ENCODE measurements at places on chromosomes 6 and 20.
A peak's percentile ranks its signal among the peaks of the same experiment; 100 is the strongest.

- DNase-seq = peak; percentile 28
Observed at GRCh38 chr6:82111114-82111513, 136.4 kb downstream of the IBTK start.

- DNase-seq = peak; percentile 58
Observed at GRCh38 chr6:14664112-14664601, 546.6 kb downstream of the CD83 start.

DNA sequence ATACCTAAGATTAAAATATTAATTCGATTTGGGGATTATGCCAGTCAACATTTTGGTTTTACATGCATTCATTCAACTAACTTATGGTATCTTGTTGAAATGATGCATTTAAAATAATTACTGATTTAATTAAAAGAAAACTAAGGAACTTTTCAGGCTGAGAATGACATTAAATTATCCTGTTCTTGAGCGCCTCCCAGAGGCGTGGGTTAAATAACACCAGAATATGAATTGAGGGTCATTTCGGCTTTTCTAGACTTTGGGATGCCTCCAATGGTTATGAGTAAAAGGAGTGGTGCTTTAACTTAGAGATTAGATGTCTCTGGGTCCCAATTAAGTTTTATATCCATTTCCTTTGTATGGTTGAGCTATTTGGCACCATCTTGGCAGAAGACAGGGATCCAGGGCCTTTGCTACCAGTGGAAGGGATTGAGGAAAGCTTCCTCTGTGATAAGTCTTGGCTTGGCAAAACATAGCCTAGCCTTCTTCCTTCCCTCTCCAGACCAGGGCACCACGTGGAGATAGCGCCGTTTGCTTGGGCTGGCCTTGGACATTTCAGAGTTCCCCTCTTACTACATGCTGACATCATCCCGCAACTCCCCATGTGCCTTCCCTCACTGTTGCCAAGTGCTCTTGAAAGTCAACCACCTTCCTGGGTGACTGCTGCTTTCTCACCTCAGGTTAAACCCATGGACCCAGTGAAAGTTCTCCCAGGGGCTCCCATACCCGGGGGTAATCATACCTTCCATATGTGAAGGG is 28.7 kb downstream of the GNAS start:
- no peak for DNase-seq

DNA sequence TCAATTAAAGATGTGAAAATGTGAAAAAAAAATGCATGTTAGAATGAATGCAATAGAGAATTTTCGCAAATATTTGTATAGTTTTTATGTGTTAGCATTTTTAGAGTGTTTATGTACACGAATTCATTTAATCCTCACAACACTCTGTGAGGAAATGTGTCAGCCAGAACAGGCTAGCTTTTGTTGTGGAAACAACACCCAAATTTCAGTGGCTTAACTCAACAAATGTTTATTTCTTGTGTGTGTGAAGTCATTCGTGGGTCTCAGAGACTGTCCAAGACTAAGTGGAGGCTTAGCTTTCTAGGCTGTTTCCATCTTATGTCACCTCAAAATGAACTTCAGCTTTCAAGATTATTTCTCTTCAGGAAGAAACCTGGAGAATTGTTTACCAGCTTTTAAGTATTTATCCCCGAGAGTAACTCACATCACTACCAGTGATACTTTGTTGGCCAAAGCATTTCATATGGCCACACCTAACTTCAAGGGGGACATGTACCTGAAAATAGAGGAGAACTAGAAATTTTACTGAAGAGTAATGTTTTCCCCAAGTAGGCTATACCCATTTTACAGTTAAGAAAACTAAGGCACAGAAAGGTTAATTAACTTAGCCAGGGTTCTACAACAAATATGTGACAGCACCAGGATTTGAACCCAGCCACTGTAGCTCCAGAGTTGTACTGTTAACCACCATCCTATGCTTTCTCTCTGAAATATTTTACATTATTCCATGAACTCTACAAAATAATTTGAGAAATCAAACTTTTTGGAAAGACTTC is 306.1 kb downstream of the QKI start:
- DNase-seq = no peak

GRCh38 chr20:38985603-38986170 is 23.5 kb downstream of the DHX35 start:
- peak; percentile 97 for DNase-seq

DNA sequence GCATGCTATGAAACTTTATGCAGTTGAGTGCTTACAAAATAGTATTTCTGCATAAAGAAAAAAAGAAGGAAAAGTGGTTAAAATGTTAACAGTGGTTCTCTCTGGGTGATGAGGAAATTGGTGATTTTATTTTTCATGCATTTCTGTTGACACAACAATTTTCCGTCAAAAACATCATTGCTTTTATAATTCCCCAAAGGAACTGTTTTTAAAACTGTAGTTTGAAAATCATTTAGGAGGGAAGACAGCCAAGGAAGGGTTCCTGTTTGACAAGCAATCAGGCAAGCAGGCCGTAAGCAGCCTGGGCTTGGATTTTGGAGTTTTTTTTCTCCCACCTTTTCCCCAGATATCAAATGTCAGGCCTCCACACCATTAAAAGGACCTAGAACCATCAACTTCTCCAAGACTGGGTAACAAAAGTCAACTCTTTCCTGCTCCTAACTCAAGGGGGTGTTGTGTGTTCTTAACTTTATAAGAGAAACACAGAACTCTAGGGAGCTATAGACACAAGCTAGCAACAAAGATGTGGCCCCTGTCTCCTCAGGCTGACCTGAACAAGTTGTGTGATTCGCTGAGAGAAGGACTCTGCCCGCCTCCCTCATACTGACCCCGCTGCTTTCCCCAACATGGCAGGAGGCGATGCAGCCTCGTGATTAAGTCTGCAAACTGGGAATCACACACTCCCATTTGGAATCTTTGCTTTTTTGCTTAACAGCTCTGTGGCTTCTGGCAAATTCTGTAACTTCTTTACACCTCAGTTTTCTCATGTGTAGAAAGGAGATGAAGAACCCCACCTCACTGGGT is 146.6 kb downstream of the BCAS1 start:
- DNase-seq = no peak

- no peak for DNase-seq
Observed at GRCh38 chr20:36989797-36990196, 38.3 kb upstream of the SAMHD1 start.

DNA sequence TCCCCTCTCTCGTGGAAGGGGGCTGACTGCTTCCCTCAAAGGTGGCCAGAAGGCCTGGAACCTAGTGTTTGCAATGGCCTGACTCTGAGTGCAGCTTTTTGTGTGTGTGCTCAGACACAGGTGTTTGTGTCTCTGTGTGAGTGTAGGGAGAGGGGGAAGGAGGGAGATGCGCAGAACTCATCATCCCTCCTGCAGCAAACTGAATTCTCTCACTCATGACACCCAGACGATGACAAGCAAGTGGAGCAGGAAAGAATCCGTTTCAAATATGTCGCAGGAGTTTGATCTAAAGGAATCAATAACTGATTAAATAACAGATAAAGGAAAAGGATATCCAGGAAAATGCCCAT is 101.4 kb downstream of the TNFAIP3 start:
- DNase-seq = no peak

- DNase-seq = no peak
Observed at GRCh38 chr6:13536796-13537526, 37.4 kb upstream of the SIRT5 start.

DNA sequence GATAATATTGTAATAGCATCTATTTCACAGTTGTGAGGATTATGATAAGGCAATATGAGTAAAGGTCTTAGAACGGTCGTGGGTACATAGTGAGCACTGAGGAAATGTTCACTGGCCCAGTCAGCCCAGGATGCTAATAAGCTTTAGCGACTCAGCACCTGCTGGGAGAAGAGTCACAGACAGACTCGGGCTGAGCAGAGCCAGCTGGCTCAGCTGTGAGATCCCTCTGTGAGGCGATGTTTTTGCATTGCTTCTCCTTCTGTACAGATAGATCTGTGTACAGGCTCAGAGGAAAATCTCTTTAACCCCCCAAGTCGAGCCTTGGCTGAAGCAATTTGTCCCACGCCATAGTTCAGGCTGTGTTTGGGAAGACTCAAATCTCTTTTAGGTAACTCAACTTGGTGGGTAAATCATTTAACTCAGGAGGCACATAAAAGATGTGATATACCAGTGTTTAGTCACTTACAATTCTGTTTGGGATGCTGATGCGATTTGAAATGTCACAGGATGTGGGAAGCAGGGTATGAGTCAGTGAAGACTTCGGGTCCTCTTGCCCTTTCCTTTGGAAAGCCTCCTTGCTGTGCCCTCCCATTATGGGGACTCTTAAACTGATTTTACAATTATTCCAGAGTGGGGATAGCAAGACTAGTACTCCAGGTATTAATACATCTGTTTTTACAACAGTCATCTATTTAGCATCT is 53.1 kb downstream of the PHACTR1 start:
- DNase-seq = peak; percentile 50

- peak; percentile 11 for DNase-seq
Observed at GRCh38 chr6:121695329-121695728, 259.9 kb downstream of the GJA1 start.

DNA sequence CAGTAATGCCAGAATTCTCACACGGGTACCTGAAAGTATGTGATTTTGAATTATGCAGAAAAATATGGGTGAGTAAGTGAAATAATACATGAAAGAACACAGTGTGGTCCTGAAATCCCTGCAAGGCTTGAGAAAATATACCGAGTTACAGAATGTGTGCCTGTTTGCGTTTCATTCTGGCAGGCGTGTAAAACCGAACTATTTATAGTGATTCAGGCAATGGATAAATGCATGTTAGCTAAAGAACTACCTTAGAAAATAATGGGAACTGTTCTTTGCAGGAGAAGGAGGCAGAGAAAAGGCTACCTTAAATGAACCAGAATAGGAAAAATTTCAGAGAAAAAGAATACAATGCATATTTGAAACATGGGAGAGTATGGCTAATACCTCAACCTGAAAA is 145.8 kb upstream of the KCNQ5 start:
- DNase-seq = no peak

GRCh38 chr6:160362556-160362955 is 14.4 kb downstream of the SLC22A3 start:
- DNase-seq = no peak

DNA sequence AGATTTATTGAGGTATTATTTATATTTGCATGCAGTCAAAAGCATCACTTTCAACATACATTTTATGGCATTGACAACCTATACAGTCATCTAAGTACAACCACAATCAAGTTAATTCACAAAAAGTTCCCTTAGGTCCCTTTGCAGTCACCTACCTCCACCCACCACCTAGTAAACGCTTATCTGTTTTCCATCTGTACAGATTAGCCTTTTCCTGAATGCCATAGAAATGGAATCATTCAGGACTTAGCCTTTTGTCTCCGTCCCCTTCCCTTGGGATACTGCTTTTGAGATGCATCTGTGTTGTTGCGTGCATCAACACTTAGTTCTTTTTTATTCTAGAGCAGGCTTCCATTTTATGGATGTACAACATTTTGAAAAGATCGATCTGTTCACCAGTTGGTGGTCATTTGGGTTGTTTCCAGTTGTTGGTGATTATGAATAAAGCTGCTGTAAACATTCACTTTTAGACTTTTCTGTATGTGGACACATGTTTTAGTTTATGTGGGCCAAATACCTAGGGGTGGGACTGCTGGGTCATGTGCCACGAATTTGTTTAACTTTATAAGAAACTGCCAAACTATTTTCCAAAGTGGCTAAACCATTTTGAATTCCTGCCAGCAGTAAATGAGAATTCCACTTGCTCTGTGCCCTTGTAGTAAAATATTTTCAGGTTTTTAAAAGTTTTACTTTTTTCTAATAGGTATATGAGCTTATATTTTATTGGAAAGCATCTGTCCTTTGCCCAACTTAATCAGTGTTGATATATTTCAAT is 17.6 kb upstream of the IFNGR1 start:
- peak; percentile 60 for DNase-seq

GRCh38 chr6:150347845-150348244 is 21.0 kb upstream of the IYD start:
- no peak for DNase-seq

- no peak for DNase-seq
Observed at GRCh38 chr6:72977114-72977513, 248.2 kb downstream of the KHDC1L start.

DNA sequence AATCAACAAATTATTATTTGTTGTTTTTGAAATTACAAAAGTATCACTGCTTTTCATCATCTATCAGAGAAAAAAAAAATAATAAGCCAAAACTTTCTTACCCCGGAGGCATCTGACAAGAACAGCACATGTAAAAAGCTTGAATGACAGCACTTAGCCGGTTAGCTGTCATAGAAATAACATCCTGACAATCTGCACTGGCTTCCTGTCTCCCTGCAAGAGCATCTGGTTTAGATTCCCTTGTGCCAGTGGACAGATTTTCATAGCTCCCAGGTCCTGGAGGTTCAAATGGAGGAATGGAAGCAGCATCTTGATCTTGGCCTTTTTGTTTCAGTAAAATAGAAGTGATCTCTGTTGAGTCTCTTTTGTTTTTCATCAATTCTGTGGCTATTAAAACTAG is 74.8 kb downstream of the HACE1 start:
- peak; percentile 9 for DNase-seq

DNA sequence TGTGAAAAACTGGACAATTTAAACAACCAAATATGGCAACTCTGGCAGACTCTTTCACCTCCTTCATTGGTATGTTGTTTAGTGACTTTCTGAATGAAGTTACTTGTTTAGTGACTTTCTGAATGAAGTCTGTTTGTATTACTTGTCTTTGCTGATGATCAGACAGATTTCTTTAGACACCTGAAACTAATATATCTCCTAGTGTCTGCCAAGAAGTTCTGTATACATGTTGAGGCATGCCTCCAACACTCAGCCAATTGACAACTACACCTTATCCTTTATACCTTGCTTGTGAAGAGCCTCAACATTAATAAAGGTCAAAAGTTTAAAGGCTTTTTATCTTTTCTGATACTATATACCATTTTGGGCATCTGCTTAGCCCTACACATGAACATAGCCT is 725.4 kb upstream of the EPHA7 start:
- DNase-seq = no peak

DNA sequence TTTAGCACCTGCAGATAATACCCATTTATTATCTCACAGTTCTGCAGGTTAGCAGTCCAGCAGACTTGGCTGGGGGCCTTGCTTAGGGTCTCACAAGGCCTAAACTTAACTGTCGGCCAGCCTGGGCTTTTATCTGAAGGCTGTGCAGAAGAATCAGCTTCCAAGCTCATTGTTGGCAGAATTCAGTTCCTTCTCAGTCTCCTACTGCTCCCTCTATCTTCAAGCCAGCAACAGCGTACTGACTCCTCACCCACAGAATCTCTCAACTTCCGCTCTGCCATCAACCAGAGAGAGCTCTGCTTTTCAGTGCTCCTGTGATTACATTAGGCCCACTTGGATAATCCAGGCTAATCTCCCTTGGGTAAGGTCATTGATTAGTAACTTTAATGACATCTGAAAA is 30.2 kb upstream of the NHSL1 start:
- no peak for DNase-seq

GRCh38 chr6:42226161-42226611 is 8.5 kb upstream of the MRPS10 start:
- peak; percentile 93 for DNase-seq

GRCh38 chr6:152295346-152295745 is 341.8 kb downstream of the SYNE1 start:
- peak; percentile 88 for DNase-seq

- no peak for DNase-seq
Observed at GRCh38 chr20:4483961-4484360, 237.7 kb upstream of the PRND start.

- DNase-seq = peak; percentile 78
Observed at GRCh38 chr6:134041093-134041492, 11.3 kb downstream of the SLC2A12 start.

Measured in M059J (cell line).